ENCODE measurements at places on chromosomes 2 and 18. TPM values are rescaled to one million over a fixed set of nuclear protein-coding genes. Genes with fewer than 3 reads are reported as not detected.

SRD5A2 gene
- not detected for total RNA-seq

ZNF385B gene
- not detected for total RNA-seq

GNLY gene
- not detected for total RNA-seq

SPP2 gene
- total RNA-seq = not detected

FECH gene
- 20.0 TPM for total RNA-seq

Data from airway epithelial cell (primary cell).